HFF-Myc (cell line): ENCODE measurements at places on chromosomes 2 and 18.

GRCh38 chr2:134372141-134372540 lies 118.3 kb downstream of the MGAT5 start:
- DNase-seq: no peak

DNA sequence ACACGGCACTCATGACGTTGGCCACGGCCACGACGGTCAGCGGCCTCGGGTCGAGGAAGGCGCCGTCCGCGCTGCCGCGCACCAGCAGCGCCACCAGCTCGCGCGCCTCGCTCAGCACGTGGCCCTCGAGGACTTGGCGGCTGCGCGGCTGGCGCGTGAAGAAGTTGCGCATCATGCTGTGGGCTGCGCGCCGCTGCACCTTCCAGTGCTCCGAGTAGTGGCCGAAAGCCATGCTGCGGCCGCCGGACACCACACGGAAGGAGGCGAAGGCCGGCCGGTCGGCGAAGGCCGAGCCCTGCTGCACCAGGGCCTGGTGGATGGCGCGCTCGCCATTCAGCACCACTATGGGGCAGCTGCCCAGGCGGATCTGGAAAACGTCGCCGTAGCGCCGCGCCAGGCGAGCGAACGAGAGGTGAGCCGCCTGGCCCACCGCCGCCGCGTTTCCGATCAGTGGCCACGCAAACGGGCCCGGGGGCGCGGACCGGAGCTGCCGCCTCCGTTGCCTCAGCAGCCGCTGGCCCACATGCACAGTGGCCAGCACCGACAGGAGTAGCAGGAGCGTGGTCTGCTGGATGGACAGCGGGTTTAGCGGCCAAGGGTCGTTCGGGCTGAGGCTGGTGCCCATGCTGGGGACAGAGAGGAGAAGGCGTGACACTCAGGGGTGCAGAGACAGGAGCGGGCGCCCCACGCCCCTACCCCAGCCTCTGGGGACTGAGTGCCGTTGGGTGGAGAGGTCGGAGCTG lies 1.0 kb downstream of the CYP1B1 start:
- no peak for DNase-seq

- peak; percentile 12 for DNase-seq
Measured at GRCh38 chr2:240060977-240061591, 7.8 kb upstream of the OR6B3 start.

DNA sequence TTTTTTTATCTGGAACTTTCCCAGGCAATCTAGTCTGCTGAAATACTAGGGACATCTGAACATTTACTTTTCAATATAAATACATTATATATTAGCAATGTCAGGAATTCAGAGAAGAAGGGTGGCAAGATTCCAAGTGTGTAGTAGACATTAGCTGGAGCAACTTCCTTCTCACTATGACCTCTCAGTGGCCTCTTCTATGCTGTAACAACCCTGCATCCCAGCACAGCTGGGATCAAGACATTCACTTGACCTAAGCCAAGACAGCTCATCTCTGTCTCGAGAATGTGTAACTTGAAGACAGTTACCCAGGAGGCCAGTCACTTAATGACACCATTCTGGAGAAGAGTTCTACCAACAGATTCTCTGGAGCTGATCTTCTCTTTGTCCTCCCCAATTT lies 61.7 kb upstream of the RALBP1 start:
- DNase-seq: peak; percentile 14

GRCh38 chr2:217972490-217972889 lies 30.3 kb downstream of the TNS1 start:
- no peak for DNase-seq

- no peak for DNase-seq
Measured at GRCh38 chr2:21763501-21763900, 639.7 kb downstream of the TDRD15 start.

DNA sequence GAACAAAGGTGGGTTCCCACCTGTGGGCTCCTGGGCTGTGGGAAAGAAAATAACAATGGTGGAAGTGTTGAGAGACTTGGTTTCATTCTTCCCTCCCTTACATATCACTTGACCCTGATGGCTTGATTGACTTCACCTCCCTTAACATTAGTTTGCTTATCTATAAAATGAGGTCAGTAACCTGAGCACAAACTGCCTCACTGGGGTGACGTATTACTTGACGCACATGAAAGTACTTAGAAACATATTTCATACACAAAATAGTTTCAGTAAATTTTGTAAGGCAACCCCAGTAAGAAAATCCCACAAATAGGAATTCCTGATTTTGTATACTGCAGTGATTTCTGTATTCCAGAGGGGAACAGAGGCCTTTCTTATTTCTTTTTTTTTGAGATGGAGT lies 29.4 kb upstream of the LPIN2 start:
- no peak for DNase-seq
